CD8-positive, alpha-beta memory T cell (primary cell): ENCODE measurements at places on chromosomes 5 and 9. TPM values are rescaled to one million over a fixed set of nuclear protein-coding genes. Genes with fewer than 3 reads are reported as not detected.

The WNT8A gene
- not detected for polyA plus RNA-seq

The TAF11L10 gene
- not detected for polyA plus RNA-seq

The NAIP gene
- polyA plus RNA-seq: 1.8 TPM

The OGN gene
- 0.18 TPM for polyA plus RNA-seq

The NR2F1 gene
- not detected for polyA plus RNA-seq

The RAD50 gene
- 34.6 TPM for polyA plus RNA-seq

The PTPRD gene
- not detected for polyA plus RNA-seq

The SPATA31E1 gene
- not detected for polyA plus RNA-seq
